ENCODE measurements at places on chromosomes 5 and 9. TPM values are rescaled to one million over a fixed set of nuclear protein-coding genes. Genes with fewer than 3 reads are reported as not detected.

- DNase-seq = no peak
Observed at GRCh38 chr5:150496534-150496933, 11.4 kb upstream of the NDST1 start.

GRCh38 chr5:132059043-132059695 lies 1.3 kb upstream of the IL3 start:
- no peak for DNase-seq

- DNase-seq = peak; percentile 98
Observed at GRCh38 chr5:96662725-96663518, 746 bp downstream of the CAST start.

Gene SLC6A7
- not detected for total RNA-seq

DNA sequence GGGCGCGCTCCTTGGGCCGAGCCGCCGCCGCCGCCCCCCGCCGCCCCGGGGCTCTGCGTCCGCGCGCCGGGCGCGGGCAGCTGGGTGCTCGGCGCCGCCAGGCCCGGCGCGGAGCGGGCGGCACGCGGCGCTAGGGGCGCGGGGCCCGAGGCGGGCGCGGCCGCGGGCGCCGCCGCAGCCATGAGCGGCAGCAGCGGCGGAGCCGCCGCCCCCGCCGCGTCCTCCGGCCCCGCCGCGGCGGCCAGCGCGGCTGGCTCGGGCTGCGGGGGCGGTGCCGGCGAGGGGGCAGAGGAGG lies 351 bp downstream of the TRIO start:
- DNase-seq = no peak

- no peak for DNase-seq
Observed at GRCh38 chr5:95901676-95902627, 59.7 kb downstream of the ELL2 start.

Gene CDC26
- 46.2 TPM for total RNA-seq

Gene GOLGA2
- total RNA-seq = 71.1 TPM

GRCh38 chr9:131012023-131012334 lies 3.0 kb downstream of the LAMC3 start:
- no peak for DNase-seq

Gene DOCK2
- 15.1 TPM for total RNA-seq
